ENCODE measurements at places on chromosomes 3 and 15.

DNA sequence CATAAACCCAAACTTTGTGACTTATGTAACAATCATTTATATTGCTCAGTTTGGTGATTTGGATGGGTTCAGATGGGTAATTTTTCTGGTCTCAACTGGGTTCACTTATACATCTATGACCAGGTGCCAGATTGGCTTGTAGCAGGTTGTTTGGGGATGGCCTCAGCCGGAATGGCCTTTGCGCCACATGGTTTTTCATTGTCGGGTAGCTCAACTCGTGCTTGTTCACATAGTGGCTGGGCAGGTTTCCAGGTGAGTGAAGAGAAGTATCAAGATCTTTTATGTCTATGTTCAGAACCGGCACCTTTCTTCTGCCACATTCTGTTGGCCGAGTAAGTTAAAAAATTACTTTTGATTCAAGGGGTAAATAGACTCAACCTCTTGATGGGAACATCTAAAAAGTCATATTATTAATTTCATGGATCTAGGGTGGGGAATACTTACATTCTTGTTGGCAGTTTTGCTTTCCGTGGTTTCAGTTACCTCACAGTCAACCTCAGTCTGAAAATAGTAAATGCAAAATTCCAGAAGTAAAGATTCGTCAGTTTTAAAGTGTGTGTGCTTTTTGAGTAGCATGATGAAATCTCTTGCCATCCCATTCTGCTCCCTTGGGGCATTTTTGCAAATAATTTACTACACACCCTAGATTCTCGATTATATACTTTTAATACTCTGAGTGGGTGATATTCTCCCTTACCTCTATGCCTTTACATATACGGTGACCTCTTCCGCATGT, 745.7 kb upstream of the CCDC54 start:
- DNase-seq: no peak

- DNase-seq: no peak
Measured at GRCh38 chr3:42020684-42021307, 58.9 kb upstream of the ULK4 start.

GRCh38 chr15:88231909-88232644, 24.5 kb downstream of the NTRK3 start:
- no peak for DNase-seq

DNA sequence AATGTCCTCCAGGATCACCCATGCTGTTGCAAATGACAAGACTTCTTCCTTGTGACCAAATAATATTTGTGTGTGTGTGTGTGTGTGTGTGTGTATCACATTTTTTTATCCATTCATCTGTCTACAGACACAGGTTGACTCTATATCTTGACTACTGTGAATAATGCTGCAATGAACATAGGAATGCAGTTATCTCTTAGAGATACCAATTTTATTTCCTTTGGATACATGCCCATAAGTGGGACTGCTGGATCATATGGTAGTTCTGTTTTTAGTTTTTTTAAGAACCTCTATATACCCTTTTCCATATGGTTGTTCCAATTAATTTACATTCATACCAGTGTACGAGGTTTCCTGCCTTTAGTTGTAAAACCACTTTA, 41.7 kb downstream of the GPR176 start:
- DNase-seq: no peak

GRCh38 chr3:141788149-141788548, 24.9 kb downstream of the GRK7 start:
- DNase-seq: no peak

All from stimulated activated CD8-positive, alpha-beta memory T cell treated with anti-CD3 and anti-CD28 coated beads, Interleukin-4, amount 100 ng/mL, for 4 hours (primary cell).